ENCODE measurements at places on chromosomes 5 and 9.

DNA sequence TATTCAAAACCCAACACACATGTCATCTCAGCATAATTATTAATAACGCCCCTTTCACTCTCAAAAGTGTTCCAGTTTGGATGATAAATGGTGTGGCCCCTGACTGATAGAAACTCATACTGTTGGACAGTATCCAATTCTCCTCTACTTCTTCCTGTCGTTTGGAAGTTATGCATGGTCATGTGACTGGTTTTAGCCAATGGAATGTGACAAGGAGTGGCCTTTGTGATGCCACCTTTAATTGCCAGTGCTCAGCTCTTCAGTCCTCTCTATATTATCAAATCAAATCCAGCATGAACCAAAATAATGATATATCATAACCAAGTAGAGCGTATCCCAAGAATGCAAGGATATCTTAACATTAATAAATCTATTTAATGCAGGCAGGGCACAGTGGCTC lies 117.8 kb upstream of the SPIN1 start:
- DNase-seq, result no peak

DNA sequence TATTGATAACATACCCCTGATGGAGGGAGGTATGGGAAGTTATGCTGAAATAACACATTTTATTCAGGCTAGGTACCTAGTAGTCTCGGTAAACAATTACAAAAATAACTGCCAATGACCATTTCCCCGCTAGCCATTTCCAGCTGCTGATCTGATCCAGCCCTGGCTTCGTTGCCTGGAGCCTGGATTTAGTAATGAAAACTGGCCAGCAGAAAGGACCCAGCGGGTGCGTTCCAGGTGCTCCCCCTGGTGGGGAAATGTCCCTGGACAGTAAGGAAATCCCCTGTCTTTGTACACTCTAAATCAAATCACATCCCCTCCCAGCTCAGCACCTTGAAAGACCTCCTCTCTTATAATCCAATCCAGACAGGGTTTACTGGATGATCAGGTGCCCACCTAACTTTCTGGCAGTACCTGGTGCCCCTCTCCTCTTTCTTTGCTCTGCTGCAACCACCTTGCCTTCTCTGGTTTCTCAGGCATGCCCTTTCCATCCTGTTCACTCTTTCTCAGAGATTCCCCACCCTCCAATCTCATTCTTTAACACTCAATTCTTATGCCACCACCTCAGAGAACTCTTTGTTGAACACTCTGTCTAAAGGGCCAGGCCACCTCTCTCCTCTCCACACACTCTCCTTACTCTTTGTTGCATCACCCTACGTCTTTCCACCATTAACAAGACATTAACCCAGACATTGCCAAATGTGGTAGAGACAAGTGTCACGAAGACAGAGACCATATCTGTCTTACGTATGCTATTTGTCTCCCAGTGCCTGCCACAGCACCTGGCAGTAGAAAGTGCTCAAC lies 50.1 kb upstream of the SMAD5 start:
- DNase-seq, result peak; percentile 91

DNA sequence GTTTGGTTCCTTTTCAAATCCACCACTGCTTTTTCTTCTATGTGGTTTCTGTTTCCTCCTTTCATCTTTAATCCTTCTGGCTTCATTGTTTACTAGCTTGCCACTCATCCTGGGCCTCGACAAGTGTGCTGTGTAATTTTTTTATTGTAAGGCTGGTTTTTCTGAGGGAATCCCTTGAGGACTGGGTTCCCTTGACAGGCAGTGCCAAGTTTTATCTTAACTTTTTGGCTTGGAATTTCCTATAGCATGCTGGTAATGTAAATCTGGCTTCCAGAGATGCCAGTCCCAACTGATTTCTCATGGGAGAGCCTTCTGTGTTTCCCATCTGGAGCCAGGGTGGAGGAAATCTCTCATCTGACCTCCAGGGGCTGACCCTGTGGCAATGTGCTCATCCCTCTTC lies 184.7 kb downstream of the ROR2 start:
- DNase-seq, result no peak

GRCh38 chr5:136081217-136081591 lies 51.4 kb upstream of the SMAD5 start:
- no peak for DNase-seq

- DNase-seq, result no peak
Measured at GRCh38 chr9:100190339-100190738, 91.3 kb downstream of the INVS start.

GRCh38 chr9:112378328-112379176 lies 1.4 kb upstream of the HSDL2 start:
- DNase-seq, result no peak

GRCh38 chr5:132238169-132238744 lies 10.6 kb upstream of the P4HA2 start:
- peak; percentile 79 for DNase-seq

GRCh38 chr9:75529463-75529862 lies 361.0 kb upstream of the PCSK5 start:
- no peak for DNase-seq

DNA sequence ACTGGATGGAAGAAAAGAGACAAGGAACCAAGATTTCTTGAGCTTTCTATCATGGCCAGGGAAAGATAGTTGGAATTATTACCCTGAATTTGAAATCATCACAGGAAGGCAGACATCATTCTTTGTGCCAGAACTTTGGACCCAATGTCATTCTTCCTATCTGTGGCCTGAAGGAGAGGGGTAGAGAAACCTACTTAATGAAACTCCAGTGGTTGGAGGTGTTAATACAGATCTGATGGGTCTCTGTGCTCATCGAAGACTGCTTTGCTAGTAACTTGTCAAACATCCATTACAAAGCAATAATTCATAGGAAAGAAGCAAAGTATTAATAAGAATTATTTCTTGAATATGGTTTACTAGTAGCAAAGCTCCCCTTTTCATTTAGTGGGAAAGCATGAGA lies 26.9 kb downstream of the PRLR start:
- DNase-seq, result no peak

- DNase-seq, result peak; percentile 72
Measured at GRCh38 chr5:139668064-139668880, 20.1 kb downstream of the CXXC5 start.

- DNase-seq, result no peak
Measured at GRCh38 chr5:43523662-43524072, 8.7 kb upstream of the C5orf34 start.

DNA sequence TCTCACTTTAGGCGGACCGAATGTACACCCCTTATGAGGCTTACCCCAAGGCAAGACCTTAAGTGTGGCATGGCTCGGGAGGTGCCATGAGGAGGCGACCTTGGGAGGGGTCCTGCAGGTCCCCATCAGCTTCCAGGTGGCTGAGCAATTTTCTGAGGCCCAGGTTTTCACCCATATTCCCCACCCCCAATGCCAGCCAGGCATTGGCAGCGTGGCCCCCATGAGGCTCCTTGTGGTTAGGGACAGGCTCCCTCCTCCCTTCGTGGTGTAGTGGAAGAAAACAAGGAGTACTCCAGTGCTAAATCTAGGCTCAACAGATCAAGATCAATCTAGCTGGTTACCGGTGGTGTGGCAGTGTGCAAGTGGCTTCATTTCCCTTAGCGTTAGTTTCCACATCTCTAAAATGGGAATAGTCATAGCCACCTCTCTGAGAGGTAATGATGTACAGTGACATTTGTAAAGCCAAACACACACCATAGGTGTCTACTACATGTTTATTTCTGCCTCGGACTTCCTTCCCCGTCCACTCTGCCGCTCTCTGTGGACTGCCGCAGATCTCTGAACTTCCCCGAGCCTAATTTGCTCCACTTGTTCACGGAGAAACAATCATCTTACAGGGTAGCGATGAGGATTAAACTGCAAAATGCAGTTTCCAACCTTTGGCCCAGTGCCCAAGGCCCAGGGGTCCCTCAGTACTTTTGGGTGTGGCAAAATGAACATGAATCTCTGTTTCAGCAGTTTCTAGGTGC lies 8.4 kb downstream of the LHX2 start:
- no peak for DNase-seq

DNA sequence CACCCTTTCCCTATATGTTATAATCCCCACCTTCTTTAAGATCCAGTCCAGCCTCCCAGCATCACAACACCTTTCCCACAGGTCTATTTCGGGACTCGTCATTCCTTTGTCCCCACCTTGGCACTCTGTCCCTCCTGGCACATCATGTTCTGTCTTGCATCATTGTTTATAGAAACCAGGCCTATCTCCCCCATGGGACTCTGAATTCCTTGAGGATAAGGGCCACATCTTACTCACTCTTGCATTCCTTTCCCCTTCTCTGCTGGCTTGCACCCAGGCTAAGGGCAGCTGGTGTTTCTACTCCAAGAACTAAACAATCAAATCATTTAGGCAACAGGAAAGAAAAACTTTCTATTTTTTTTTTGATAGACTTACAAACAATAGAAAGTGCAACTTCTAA lies 205.7 kb downstream of the AGTPBP1 start:
- no peak for DNase-seq

DNA sequence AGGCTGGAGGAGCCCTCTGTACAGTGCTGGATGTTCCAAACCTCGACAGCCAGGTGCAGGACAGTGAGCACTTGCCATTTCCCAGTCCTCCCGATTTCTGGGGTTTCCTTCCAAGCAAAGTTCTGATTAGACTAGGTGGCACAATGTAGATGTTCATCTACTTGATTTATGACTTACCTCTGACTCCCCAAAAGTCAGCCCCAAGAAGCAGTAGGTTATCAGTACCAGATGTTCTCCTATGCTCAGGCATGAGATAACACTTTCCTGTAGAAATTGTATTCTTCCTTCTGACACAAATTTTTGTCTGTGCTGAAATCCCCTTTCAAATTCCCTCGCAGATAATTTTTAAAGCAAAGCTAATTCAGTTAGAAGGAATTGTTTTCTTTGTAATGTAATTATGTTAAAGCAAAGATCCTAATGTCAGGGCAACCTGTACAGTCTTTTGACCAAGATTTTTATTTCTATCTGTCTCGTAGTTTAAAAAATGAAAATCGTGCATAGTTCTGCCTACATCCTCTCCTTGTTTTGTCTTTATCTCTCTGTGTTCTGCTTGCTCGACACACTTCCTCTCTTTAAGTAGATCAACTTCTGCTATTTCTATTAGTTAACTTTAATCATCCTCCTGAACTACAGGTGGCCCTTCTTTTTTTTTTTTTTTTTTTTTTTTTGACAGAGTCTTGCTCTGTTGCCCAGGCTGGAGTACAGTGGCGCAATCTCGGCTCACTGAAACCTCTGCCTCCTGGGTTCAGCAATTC lies 102.4 kb upstream of the PJA2 start:
- no peak for DNase-seq

DNA sequence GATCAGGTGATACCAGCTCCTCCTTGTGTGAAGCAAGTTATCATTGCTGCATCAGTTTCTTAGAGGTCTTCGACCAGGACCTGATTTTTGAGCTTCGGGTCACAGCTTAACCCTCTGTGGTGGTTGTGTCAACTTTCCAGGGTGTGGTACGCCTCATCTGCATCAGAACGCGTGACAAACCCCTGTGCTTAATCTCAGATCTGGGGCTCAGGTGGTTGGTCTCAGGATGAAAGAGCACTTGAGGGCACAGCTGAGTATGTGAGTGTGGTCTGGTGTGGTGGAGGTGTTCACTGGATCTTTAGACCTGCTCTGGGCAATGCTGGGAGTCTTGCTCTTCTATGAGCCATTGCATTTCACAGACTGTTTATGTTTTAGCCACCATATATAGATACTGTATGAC lies 64.1 kb downstream of the OSTF1 start:
- DNase-seq, result no peak

DNA sequence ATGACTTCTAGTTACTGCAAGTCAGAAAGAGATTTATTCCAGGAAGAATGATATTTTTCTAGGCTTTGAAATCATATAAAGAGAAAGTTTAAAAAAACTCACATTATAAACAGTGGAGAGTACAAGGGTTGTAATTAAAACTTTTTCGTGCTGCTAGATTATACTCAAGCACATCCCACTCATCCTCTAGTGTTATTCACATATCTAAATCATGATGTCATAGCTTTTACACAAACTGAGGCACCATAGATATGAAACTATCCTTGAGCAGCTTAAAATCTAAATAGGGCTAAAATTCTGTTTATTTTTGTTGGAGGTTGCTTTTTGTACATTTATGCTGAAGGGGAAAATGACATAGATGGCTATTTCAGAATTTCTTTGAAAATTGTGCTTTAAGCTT lies 30.0 kb downstream of the TENT2 start:
- DNase-seq, result no peak

DNA sequence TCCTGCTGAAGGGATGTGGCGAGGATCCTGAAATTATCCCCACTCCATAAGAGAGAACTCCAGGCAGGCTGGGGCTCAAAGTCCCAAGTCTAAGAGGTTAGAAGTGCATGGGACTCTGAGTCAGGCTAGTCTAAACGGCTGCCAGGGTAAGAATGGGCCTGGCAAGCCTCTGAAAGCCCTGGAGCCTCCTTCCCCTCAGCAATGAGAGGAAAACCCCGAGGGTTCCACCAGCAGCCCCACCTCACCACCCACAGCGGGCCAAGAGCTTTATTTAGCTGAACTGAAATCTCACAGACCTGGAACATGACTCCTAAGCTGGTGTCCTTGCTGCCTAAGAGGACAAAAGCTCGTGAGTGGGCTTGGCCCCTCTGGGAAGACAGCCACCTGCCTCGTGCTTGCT lies 135.5 kb downstream of the SEC61B start:
- peak; percentile 84 for DNase-seq

GRCh38 chr5:143373076-143373475 lies 30.4 kb downstream of the NR3C1 start:
- DNase-seq, result no peak

- peak; percentile 4 for DNase-seq
Measured at GRCh38 chr5:81850501-81851357, 99.8 kb upstream of the SSBP2 start.

DNA sequence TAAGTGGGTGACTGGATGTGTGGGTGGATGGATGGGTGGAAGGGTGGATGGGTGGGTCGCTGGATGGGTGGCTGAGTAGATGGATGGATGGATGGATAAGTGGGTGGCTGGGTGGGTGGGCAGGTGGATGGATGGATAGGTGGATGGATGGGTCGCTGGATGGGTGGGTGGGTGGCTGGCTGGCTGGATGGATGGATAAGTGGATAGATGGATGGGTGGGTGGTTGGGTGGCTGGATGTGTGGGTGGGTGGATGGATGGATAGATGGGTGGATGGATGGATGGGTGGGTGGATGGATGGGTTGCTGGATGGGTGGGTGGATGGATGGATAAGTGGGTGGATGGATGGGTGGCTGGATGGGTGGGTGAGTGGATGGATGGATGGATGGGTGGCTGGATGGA lies 27.3 kb upstream of the CEP72 start:
- no peak for DNase-seq

GRCh38 chr5:150780816-150781221 lies 2.3 kb downstream of the SMIM3 start:
- peak; percentile 69 for DNase-seq

- DNase-seq, result no peak
Measured at GRCh38 chr5:137361280-137361679, 137.8 kb downstream of the SPOCK1 start.

GRCh38 chr9:105044518-105044917 lies 116.6 kb upstream of the ABCA1 start:
- DNase-seq, result no peak

GRCh38 chr5:156376751-156377150 lies 49.8 kb downstream of the SGCD start:
- DNase-seq, result no peak

GRCh38 chr9:82677086-82677485 lies 385.9 kb downstream of the RASEF start:
- DNase-seq, result no peak

GRCh38 chr9:73093016-73093739 lies 58.5 kb upstream of the ANXA1 start:
- DNase-seq, result peak; percentile 11

- DNase-seq, result no peak
Measured at GRCh38 chr5:31408814-31409213, 123.1 kb downstream of the DROSHA start.
